ENCODE measurements at places on chromosomes 2 and 18.
A peak's percentile ranks its signal among the peaks of the same experiment; 100 is the strongest.

DNA sequence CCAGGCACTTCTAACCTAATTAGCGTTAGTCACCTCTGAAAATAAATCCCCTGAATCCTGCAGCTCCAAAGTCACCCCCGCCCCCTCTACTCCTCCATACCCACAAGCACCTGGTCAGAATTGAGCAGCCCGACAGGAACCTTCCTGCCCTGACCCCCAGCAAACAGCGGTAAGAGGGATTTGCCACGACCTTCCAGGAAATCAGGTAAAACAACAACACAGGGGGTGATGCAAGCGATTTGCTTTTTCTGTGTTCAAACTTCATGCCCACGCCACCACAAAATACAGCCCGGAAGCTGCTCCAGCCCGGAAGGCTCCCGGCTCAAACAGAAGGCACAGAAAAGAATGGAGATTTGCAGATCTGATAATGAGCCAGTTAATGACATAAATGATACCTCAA, 367.1 kb downstream of the GPD2 start:
- DNase-seq: no peak

DNA sequence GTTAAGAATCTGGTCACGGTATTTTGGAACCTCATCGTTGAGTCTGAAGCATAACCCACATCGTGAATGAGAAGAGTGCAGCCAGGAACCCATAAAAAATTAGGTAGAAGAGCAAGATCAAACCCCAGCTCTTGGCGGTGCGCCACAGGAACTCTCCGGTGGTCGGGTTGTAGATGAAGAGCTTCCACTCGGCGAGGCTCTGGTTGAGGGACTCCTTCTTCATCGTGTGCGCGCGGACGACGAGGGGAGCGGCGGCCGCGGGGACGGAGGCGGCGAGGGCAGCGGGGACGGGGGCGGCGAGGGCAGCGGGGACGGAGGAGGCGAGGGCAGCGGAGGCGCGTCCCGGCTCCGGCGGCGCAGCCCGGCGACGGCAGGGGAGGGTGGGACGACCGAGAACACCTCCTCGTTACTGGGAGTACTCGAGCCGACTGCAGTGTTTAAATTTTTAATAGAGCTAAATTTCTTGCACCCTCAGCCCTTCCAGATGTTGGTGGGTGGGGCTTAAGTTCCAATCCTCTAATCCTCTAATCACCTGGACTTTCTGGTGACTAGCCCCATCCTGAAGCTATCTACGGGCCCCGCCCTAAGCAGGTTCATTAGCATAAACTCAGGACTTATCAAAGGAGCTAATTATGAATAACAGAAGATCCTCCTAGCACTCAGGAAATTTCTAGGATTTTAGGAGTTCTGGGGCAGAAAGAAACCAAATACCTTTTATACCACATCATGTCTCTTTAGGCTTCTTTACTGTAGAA, 20.4 kb upstream of the PAPOLG start:
- DNase-seq: no peak

DNA sequence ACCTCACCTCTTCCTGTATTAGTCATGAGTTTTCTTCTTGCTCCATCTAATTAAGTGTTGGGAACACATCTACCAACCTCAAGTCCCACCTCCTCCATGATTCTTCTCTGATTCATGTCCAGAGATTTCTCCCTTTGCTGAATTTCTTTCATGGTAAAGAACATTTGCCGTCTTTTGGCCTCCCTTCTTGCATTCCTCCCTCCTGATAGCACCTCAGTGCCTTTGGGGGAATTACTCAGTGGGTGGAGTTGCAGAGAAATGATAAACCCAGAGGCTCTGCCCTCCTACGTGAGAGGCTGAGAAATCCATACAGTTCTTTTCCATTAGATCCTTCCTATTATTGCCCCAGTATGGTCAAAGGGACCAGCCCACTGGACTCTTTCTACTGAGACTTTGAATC, 651.9 kb downstream of the SLC4A3 start:
- no peak for DNase-seq

DNA sequence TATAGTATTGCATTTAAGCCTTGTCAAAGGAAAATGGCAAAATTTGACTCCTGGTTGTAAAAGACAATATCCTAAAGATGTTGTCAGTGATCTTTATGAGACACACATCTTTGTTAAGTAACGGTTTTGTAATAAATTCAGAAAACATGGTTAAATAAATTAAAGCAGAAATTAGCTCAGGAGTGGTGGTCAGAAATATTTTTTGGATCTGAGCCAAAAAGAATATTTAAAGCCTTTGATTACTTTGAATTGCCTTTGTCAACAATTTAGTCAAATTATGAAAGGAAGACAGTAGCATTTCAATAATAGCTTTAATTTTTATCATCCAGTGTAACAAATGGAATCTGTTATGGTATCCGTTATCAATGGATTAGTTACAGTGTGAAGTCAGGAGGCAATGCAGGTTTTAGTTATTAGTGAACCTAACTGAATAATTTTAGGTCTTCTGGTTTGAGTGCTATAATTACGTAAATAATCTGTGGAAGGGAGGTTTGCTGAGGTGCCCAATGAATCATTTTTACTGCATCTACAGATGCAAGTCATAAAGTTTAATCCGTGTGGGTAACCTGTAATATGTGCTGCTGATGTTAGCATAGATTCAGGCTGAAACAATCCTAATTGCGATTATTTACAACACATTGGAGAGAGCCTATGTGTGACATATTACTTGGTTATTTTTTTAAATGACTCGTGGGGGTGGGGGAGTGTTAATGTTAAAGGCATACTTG, 42.7 kb downstream of the SMAD4 start:
- DNase-seq: no peak

- no peak for DNase-seq
Measured at GRCh38 chr2:82301506-82301905, 1997.0 kb upstream of the LRRTM1 start.

DNA sequence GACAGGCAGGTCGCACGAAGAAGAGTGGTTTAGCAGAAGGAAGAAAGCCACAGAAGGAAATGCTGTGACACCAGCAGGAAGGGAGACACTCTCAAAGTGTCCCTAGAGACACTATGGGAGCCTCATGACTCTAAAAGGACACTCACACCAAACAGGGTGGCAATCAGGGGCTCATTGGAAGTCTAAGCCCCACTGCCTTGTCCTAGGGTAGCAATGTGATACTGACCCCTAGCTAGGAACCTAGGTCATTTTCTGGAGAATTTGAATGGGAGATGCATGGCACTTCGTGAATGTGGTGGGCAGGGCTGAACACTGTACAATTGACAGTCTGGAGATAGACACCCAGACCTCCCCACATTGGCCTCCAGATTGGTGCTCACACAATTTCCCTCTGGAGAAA, 385.0 kb downstream of the EIPR1 start:
- no peak for DNase-seq

GRCh38 chr2:119448427-119449141, 16.9 kb downstream of the TMEM37 start:
- DNase-seq: no peak

DNA sequence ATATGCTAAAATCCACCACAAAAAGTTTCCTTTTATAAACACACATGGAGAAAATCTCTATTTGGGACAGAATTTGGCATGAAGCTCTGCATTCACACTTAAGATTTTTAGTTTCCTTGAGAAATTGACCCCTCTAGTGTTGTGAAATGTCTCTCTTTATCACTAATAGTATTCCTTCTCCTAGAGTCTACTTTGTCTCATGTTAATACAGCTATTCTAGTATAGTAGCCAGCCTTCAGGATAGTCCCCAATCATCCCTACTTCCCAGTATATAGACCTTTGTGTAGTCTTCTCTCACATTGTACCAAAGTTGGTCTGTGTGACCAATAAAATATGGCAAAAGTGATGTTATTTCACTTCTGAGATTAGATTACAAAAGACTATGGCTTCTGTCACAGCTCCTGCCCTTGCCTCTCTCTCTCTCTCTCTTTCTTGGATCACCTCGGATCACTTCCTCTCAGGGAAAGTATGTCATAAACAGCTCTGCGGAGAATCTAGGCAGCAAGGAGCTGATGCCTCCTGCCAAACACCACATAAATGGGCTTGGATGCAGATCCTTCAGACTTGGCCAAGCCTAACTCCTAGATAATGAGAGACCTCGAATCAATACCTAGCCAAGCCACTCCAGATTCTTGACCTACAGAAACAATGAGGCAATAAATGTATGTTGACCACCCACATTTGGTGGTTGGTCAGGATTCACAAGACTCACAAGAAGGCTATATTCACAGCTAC, 59.7 kb upstream of the NABP1 start:
- DNase-seq: no peak

DNA sequence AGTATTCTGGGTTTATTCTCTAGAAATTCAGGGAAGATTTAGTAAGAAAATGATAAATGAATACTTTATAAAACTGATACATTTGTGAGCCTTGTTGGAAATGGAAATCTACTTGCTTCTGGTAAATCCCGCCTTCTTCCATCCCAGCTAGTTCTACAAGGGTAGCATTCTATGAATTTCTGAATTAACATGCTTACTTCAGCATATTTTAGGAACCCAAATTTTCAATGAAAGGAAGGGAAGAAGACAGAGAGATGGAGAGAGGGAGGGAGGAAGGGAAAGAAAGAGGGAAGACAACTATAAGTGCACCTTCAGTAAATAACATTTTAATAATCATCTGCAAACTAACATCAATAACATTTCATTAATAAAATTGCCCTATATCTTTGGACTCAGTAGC, 26.6 kb upstream of the TMEM237 start:
- DNase-seq: no peak

GRCh38 chr2:105903051-105903674, 158.5 kb downstream of the NCK2 start:
- no peak for DNase-seq

DNA sequence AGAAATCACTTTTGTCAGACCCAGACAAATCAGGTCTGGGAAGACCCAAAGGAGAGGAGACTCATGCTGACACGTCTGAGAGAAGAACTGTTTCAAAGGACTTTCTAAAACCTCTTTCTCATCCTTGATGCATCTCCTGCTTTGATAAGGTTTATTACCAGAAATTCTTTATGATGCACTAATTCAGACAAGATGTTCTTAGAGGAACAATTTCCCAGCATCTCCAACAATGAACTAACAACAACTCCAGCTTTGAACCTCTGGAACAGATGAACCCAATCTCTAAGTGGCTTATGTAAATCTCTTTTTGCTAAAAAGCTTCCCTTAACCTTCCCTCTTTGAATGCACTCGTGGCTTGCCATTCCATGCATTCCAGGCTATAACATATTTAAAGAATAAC, 15.9 kb upstream of the SERPINB11 start:
- no peak for DNase-seq

- DNase-seq: peak; percentile 88
Measured at GRCh38 chr2:234032279-234032856, 18.1 kb upstream of the SPP2 start.

DNA sequence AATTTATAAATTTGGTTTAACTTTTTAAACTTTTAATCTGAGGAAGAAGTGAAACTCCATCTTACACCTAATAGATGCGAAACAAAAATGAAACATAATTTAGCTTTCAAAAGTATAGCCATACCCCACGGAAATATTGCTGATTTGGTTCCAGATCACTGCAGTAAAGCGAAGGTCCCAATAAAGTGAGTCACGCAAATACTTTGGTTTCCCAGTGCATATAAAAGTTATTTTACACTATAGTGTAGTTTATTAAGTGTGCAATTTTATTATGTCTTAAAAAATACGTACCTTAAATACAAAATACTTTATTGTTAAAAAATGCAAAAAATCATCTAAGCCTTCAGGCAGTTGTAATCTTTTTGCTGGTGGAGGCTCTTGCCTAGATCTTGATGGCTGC, 55.1 kb downstream of the TWSG1 start:
- no peak for DNase-seq

GRCh38 chr2:43605079-43605655, 9.3 kb upstream of the THADA start:
- peak; percentile 35 for DNase-seq

GRCh38 chr2:132268977-132269523, 107.3 kb upstream of the ANKRD30BL start:
- DNase-seq: no peak

GRCh38 chr18:13543144-13543543, 183.2 kb downstream of the FAM210A start:
- DNase-seq: no peak

DNA sequence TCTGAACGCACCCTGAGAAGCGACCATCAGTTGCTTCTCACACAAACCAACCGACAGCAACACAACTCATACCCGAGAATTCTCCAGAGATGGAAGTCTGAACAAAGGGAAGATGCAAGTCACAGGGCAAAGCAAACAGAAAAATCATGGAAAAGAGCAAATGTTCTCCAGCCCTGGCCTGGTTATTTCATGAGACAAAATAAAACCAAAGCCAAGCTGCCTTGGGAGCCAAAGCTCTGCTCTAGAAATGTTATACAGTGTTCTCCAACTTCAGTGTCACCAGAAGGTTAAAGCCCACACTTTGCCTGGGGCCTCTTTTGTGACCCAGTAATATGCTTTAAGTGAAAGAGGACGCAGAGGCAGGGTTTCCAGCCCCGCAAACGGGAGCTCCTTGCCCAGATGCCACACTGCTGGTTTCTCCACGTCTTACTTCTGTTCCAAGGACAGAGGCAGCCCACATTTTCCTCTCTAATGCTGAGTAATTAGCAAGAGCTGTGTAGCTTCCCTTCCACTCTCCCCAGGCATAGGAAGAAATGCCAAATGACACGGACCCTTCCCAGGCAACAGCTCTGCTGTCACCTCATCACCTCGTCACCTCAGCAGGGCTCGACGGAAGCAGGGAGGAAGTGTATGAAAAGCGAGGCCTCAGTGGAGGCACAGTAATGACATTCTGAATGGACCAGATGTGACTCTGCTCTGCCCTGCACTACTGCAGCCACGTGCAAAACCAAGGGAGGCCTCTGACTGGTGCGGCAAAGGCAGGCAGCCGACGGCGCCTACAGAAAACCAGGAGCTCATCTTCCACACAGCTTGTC, 64.7 kb downstream of the FBXO15 start:
- no peak for DNase-seq

- no peak for DNase-seq
Measured at GRCh38 chr2:211306929-211307328, 750.5 kb downstream of the CPS1 start.

GRCh38 chr18:56258178-56258577, 380.2 kb downstream of the TXNL1 start:
- no peak for DNase-seq

DNA sequence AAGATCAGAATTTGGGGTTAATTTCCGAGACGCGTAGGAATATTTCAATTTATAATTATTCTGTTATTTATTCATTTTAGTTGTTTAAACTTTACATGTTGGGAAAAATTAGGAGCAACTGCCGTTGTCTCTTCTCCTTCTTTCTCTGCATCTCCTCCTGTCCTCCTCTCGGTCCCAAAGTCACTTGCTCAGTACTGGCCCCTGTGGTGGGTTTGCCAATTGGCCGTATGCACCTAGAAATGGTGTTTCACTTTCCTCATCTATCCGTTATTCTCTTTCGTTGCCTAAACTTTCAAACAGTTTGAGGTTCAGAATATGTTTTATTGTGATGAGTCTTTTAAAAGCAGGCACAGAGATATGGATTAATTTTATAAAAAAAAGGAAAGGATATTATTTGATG, 517.9 kb downstream of the PLCL1 start:
- no peak for DNase-seq

GRCh38 chr2:174121612-174122011, 126.7 kb downstream of the OLA1 start:
- no peak for DNase-seq

GRCh38 chr2:226445216-226445861, 354.3 kb downstream of the IRS1 start:
- no peak for DNase-seq

GRCh38 chr2:136116813-136117390, 1.0 kb downstream of the CXCR4 start:
- DNase-seq: no peak
